CD8-positive, alpha-beta T cell (primary cell): ENCODE measurements at places on chromosomes 1 and 21.

DNA sequence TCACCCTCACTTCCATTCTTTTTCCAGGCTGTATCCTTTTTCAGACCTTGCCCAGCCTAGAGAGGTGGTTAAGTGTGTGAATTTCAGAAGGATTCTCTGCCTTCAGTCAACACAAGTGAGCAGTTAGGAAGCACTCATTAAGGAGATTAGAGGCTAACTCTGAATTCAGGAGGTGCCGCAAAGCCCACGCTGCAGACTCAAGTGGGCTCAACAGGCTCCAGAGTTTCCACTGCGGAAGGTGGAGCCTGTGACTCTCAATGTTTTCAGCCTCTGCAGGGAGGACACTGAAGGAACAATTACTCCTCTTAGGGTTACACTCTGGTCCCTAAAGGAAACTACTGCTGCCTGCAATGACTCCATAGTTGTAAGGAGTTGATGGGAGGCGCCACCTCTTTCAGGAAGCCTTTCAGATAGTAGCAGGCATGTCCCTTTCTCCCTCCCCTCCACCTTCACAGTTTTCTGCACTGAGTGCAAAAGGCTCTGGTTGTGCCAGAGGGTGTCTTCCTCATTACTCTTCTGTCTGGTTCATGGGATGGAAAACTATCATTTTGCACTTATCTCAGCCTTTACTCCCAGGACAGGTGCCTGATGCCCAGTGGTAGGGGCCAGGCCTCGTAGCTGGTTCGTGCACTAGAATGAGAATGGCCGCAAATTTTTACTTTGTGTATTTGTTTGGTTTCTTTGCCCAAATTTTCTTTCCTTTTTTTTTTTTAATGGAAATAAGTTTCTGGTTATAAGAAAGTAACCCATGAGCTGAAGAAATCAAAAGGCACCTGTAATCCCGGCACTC lies 55.2 kb upstream of the SELENON start:
- DNase-seq, result no peak

- no peak for DNase-seq
Observed at GRCh38 chr1:179313004-179313403, 19.4 kb downstream of the SOAT1 start.

DNA sequence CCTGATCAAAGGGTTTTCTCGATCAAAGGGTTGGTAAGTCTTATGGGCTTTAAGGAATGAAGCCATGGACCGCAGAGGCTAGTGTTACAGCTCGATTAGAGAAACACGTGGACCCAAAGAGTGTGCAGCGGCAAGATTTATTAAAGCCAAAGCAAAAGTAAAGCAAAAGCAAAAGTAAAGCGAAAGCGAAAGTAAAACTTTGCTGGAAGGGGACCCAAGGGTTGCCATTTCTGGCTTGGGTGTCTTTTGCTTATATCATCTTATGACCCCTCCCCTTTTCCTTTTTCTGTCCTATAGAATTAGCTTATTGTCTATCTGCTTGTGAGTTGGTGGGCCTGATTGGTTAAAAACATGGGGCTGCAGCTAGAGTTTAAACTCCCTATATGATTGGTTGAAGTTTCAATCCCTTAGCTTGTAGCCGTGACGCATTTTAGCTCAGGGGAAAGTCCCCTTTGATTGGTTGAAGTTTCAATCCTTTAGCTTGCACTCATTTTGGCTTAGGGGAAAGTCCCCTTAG lies 957.0 kb downstream of the AMY1C start:
- DNase-seq, result no peak

- no peak for DNase-seq
Observed at GRCh38 chr1:204889681-204890383, 19.2 kb downstream of the NFASC start.

- no peak for DNase-seq
Observed at GRCh38 chr21:31658053-31658452, 1.4 kb upstream of the SOD1 start.

- no peak for DNase-seq
Observed at GRCh38 chr1:7159116-7159781, 374.0 kb downstream of the CAMTA1 start.

DNA sequence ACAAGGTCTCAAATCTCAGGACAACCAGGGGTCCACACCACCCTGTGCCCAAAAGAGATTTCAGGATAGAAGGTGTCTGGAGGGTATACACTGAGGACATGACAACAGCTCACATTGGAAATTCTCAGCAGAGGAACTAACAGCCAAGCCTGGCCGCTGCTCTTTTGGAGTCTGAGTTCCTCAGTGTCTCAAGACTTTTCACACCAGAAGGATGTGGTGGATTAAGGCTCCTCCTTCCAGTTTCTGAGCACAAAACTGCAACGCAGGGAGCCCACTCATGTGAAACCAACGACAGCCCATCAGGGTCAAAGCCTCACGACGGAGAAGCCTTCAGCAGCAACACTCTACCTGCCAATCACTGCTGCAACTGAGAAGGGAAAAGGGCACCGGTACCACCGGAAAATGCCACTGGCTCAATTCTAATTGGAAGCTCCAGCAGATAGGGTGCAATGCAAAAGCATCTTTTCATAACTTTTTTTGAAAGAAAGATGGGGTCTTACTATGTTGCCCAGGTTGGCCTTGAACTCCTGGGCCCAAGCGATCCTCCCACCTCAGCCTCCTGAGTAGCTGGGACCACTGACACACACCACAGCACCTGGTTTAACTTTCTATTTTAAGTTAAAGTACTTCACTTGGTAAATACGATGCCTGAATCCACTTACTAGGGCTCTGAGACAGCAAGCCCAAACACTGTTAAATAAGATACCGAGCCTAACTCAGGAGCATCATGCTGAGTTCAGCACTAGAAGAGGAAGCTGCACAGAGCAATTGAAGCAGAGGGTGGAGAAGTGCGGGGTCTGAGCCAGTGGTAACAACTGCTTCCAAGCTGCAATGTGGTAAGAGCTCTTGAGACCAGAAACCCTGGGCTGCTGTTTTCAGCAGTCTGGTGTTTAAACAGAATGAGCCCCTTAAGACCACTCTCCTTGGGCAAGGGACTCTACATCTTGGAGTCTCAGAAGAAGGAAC lies 7.8 kb downstream of the CAPZB start:
- peak; percentile 21 for DNase-seq

DNA sequence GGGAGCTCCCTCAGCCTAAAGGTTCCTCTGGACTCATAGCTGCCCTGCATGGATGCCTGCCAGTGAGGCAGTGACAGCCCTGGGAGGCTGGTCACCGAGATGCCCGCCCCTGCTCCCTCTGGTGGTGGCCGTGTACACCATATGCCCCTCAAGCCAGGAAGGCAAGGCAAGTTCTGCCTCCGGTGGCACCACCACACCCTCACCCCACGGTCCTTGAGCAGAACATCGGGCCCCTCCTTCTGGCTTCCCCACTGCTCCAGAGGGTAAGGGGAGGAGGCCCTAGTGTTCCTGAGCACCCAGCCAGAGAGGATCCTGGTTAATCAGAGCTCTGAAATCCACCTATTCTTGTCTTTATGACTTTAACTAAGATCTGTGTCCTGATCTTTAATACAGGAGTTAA lies 1.5 kb upstream of the S100A14 start:
- DNase-seq, result peak; percentile 66

DNA sequence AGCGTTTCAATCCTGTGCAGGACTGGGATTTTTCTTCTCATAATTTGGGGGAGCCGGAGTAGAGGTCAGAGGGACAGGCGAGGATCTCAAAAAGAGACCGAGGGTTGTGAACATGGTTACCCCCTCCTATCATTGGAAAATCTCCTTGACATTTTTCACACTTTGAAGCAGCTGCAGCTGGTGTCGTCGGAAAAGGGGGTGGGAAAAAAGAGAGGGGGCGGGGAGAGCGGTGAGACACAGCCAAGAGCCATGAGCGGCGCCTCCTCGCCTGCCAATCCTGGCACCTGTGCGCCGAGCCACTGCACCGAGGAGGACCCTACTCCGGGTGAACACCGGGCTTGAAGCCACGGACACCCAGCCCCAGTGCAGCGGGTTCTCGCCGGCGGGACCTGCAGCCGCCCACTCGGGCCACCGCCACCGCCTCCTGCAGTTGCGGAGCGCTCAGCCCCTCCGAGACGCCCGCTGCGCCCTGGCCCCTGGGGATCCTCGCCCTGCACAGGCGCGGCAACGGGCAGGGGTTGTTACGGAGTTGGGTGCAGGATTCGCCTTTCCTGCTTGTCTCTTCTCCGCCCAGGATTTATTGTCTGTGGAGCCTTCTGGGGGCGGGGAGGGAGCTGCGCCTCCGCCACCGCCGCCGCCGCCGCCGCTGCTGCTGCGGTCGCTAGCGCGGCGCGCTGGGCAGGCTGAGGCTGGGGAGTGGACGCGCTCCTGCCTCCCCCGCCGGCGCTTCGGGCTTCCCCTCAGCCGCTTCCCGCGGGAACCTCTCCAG lies at the start of gene LRRC7:
LRRC7 (plus strand) TSS at position 271 of the 769 bp plus-strand sequence. CDS start 718 bp downstream, outside the sequence.
- no peak for DNase-seq

DNA sequence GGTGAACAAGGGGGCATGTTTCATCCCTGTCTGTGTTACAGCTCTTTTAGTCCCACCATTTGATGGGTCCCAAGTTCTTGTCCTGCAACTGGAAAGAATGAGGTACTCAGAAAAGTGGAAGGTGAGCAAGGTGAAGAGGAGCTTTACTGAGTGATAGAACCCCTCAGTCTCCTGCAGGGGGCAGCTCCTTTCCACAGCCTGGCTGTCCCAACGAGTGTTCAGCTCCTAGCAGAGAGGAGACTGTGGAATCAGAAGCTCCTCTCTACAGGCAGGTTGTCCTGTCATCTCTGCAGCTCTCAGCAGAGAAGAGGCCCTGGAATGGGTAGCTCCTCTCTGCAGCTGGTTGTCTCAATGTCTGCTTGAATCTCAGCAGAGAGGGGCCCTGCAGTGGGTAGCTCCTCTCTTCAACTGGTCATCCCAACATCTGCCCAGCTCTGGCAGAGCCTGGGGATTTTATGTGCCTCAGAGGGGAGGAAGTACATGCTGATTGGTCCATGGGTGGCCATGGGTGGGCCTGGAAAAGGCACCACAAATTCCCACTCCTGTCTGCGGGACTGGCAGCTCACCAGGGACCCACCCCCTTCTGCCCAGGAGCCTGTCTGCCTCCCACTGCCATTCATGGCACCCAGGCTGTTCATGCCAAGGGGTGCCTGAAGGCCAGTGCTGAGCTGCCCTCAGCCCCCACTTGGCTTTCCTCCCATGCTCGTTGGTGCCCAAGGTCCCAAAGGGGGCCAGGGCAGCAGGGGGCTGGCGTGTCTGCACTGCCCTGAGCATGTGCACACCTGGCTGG lies 25.7 kb downstream of the LDLRAD1 start:
- no peak for DNase-seq

DNA sequence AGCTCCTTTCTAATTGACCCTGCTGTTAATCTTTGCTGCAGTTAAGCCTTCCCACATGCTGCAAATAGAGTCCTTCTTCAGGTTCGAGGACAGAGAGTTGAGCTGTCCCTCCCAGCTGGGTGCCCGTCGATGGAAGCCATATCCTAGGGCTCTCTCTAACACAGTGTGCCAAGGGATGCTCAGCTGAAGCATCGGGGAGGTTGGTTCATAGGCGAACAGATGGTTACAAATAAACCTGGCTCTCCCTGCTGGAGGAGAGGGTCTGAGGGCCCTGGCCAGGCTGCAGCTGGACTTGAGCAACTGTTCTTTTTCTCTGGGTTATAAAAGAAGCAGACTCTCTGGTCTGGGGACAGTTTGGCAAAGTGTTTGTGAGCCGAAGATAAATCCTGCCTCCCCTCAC lies 120.3 kb upstream of the C8B start:
- no peak for DNase-seq

- DNase-seq, result peak; percentile 1
Observed at GRCh38 chr1:222454782-222455181, 93.1 kb downstream of the HHIPL2 start.

DNA sequence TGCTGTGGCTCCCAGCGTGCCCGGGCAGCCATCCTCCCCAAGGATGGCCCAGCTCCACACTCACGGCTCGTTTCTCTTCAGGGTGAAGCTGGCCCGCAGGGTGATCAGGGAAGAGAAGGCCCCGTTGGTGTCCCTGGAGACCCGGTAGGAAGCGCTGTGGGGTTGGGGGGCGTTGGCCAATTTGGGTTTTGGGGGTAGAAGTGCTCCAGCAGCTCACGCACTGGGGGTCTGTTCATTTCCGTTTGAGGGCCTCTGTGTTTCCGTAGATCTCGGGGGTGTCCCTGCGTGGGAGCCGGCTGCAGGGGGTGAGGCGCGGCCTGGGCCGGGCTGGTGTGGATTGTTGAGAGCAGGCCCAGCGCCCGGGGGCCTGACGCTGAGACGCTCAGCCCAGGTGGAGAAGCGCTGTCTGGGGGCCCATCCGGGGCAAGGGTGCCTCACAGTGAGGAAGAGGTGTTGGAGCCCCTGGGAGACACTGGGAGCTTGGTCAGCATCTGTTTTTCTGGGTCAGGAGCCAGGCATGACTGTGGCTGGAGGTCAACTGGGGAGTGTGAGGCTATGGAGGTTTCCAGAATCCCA lies 12.6 kb downstream of the COL6A1 start:
- DNase-seq, result no peak

DNA sequence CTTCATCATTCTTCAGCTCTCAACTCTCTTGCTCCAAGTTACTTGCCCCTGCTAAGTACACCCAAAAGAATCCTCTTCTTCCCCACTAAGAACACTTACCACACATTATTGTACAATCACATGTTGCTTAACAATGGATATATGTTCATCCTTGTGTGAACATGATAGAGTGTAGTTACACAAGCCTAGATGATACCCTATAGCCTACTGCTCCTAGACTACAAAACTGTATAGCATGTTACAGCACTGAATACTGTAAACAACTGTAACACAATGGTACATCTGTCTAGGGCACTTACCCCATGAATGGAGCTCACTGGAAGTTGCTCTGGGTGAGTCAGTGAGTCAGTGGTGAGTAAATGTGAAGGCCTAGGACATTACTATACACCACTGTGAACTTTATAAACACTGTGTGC lies 77.4 kb downstream of the RERE start:
- DNase-seq, result no peak

DNA sequence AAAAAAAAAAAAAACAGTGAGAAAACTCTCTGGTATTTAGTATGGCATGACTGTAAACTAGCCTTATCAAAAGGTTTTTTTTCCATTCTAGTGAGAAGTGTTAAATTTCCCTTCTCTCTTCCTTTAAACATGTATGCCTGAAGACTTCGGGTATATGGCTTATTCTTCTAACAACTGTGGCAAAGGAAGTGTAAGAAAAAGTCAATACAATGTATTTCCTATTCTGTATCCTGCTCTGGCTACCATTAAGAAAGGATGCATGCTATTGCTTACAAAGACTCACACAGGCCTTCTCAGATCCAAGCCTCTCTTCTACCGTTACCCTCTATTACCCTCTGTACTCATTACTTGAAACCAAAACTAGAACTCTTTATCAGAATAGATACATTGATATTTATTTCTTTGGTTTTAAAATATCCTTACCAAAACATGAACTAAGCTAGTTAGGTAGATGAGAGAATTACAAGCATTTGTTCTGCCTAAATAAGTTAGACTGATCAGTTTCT lies 8.4 kb downstream of the CEPT1 start:
- DNase-seq, result no peak

DNA sequence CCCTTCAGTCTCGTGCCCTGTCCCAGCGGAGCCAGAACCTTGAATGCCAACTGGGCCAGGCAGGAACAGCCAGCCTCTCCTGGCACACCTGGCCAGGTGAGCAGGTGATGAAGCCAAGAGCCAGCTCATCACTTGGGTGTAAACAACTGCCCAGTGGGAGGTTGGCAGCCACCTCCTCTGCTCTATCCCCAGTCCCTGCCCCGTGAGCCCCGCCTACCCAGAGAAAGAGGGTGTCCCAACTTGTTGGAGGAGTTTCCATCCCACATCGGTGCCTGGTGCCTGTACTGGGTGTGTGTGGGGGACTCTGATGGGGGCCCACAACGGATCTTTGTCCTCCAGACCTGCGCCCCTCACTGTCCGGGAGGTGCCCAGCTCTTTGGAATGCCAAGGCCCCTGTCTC lies 17.8 kb upstream of the FAM131C start:
- DNase-seq, result no peak

GRCh38 chr1:105137543-105138457 lies 1388.1 kb downstream of the AMY1C start:
- no peak for DNase-seq

GRCh38 chr1:26162220-26162709 lies 3.4 kb downstream of the FAM110D start:
- no peak for DNase-seq
